ENCODE measurements at places on chromosomes 11 and 22.
A peak's percentile ranks its signal among the peaks of the same experiment; 100 is the strongest.

GRCh38 chr11:44564670-44565210 is 723 bp upstream of the CD82 start:
- peak; percentile 64 for DNase-seq

DNA sequence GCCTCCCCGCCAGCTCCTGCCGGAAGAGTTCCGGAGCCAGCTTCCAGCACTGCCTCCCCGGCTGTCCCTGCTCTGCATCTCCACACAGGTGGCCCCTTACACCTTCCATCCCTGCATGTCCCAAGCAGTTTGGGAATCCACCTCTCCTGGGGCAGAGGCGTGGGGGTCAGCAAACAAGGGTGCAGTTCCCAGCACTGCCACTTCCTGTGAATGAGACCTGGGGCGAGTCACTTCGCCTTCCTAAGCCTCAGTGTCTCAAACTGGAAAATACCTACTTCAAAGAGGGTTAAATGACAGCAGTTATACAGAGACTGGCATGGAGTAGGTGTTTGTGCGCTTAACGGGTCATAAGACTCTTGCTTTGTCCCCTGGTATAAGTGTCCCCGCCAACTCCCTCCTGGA is 5.2 kb downstream of the CYTH4 start:
- DNase-seq = no peak

DNA sequence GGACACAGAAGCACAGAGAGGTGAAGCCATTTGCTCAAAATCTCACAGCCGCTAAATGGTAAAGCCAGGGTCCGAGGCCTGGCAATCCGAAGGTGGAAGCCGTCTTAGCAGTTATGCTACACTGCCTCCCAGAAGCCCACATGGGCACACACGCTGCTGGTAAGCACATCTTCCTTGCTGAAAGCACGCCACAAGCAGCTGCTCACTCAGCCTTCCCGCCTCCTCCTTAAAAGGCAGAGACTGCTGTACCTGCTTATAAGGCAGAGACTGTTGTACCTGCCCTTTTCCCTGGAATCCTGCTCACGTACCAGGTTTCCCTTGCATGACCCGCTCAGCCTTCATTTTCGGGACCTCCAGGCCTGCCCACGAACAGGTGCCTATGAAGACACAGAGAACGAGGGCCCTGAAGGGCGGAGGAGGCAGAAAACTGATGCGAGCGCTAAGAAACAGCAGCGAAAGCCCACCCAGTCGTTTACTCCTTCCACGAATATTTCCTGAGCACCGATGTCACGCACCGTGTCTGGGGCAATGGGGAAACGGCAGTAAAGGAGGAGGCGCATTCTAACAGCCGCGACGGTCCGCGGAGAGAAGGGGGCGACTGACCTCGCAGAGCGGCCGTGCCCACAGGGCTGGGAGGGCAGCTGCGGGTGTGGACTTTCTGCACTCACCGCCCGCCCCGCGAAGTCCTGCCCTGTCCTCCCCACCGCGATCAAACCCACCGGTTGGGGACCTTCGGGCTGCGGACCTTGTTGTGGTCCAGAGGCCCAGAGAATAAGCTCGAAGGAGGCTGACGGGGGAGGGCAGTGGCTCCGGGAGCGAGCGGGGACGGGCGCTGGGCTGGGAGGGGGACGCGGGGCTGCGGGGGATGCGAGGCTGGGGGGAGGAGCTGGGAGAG is 13.0 kb downstream of the SPATA19 start:
- no peak for DNase-seq

DNA sequence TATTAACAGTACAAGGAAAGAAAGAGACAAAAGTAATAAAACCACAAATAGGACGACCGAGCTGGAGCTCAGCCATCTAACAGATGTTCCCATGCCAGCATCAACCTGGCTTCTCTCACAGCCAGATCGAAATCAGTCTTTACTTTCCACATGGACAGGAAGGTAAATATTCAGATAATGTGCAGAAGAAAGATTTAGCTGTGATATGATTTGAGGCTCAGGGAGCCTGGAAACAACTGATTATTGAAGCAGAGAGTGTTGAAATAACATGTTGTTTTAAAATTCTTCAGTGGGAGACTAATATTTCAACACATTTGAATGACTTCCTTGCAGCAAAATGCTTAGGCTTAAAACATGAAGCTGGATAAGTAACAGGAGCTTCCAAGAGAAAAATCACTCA is 546.8 kb downstream of the ETS1 start:
- no peak for DNase-seq

- DNase-seq = no peak
Measured at GRCh38 chr22:19896665-19897355, 42.1 kb upstream of the GNB1L start.

DNA sequence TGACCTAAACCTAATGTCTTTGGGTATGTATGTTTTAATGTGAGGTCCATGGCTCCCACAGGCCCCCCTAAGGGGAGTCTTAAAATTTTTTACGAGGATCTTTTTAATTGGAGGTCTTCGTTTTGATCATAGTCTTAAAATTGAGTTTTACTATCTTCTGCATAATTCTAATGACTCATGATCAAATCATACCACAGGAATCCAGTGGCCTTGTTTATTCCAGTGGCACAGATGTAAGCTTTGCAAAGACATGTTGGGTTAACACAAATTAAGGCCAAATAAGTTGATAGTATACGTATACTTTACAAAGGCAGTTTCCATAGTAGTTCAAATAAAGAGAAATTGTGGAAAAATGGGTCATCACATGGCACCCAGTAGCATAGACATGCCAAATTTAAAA is 33.9 kb upstream of the FJX1 start:
- DNase-seq = no peak

GRCh38 chr11:131470216-131470925 is 100.0 kb downstream of the NTM start:
- no peak for DNase-seq

DNA sequence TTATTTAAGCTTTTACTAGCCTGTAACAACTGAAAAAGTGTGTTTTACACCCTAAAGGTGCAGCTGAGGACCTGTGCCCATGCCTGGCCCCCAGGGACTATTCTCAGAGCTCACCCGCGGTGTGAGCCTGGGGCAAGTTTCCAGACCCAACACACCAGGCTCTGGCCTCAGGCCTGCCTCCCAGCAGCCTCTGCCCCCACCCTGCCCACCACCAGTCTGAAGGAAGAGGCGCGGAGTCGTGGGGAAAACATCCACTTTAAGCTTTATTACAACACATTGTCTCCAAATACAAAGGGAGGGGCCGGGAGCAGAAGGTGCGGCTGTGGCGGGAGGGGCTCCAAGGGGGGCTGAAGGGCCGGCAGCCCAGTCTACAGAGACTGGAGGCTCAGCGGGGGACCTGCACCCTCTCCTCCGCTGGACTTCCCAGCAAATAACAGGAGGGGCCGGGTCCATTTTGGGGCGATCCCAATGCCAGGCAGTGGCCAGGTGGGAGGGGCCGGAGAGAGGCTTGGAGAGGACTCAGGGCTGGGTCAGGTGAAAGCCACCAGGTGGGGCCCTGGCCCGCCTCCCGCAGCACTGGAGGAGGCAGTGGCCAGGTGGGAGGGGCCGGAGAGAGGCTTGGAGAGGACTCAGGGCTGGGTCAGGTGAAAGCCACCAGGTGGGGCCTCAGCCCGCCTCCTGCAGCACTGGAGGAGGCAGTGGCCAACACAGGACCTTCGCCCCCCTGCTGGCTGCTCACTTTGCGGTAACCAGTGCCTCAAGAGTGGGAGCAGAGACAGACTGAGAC is 18.1 kb downstream of the DUSP8 start:
- no peak for DNase-seq

DNA sequence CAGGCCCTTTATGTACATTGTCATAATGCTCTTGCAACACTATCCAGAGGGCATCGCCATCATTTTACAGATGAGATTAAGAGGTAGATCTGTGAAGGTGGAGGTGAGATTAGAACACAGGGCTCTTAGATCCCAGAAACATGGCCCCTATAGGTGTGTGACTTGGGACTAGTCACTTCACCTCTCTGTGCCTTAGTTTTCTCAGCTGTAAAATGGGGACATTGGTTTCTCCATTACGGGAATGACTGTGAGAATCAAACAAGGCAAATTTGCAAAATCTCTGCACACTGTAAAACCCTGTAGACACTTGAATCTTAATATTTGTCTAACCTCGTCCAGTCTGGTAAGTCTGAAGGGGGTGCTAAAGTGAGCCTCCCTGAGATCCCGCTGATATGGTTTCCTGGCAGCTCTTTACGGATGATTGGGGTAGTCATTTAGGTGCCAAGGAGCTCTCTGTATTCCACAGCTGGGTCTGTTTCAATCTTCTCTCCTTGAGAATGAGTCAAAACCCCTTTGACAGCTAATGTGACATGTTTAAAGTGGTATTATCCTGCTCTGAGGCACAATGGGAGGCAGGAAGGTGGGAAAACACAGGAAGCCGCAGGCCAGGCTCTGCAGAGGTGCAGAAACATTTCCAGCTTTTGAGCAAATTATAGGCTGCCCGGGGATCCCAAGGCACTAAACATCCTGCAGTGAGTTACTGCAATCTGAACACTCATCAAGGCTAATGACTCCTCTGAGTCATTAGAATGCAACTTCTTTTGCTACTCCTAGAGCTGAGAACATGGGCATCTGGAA is 140.8 kb downstream of the CCDC81 start:
- peak; percentile 61 for DNase-seq

- DNase-seq = peak; percentile 24
Measured at GRCh38 chr11:2208691-2209369, 37.2 kb upstream of the TH start.

GRCh38 chr11:34354782-34355181 is 3.0 kb downstream of the ABTB2 start:
- DNase-seq = no peak

DNA sequence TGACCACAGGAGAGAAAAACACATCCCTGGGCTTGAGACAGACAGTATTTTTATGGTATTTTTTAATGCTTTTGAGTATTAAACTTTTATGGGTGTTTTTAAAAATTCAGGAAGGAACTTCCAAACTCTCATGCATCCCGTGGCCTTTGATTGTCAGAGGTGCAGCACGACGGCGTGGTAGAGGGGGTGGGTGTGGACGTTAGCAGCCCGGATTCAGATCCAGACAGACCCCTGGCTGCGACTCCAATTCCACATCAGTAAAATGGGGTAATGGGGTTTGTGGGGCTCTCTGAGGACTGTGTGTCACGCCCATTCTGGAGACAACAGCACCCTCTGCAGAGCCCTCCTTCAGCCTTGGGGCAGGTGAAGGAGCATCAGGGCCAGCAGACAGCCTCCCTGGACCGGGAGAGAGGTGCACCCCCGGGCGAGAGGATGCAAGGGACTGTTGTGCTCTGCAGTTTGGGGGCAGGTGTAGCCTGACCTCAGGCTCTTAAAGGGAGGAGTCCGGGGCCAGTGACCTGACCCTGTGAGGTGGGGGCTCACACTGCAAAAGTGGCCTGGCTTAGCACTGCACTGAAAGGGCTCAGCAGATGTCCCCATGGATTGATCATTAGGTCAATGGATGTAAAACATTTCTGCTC is 1024.3 kb downstream of the TBC1D22A start:
- no peak for DNase-seq

- no peak for DNase-seq
Measured at GRCh38 chr11:60934124-60934789, 10.0 kb downstream of the TMEM132A start.

- no peak for DNase-seq
Measured at GRCh38 chr11:3605771-3606203, 36.0 kb downstream of the ART5 start.

DNA sequence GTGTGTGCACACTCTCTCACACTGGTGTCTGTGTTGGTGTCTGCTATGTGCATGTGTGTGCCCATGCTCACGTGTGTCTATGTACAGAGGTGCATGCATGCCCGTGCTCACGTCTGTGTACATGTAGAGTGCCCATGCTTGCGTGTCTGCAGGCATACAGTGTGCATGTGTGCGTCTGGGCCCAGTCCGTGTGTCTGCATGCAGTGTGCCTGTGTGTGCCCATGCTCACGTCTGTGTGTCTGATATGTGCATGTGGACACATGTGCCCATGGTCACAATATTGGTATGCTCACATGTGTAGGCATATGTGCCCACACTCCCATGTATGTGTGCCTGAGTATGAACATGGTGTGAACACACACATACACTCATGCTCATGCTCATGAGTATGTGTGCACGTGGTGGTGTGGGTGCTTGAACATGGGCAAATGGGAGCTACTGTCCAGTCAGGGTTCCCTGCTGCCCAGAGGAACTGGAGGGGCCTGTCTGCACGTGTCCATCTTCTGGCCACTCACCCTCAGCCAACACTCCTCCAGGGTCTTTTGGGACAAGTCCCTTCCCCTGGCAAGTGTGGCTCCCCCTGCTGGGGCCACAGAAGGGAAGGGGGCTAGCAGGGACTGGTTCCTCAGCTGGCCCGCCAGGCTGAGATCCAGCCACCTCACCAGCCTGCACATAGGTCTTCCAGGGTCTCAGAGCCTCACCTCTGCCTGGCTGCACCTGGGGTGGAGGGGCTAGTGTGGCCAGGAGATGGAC is 7.3 kb upstream of the TBX1 start:
- DNase-seq = no peak

GRCh38 chr11:35614939-35615569 is 3.2 kb upstream of the FJX1 start:
- DNase-seq = peak; percentile 39

- DNase-seq = no peak
Measured at GRCh38 chr11:103633068-103633788, 403.2 kb upstream of the DDI1 start.

- DNase-seq = no peak
Measured at GRCh38 chr11:111335549-111335948, 37.2 kb downstream of the POU2AF3 start.

- no peak for DNase-seq
Measured at GRCh38 chr11:47791774-47792430, 24.8 kb upstream of the FNBP4 start.

GRCh38 chr11:38791346-38791961 is 2193.4 kb upstream of the RAG2 start:
- DNase-seq = peak; percentile 80

DNA sequence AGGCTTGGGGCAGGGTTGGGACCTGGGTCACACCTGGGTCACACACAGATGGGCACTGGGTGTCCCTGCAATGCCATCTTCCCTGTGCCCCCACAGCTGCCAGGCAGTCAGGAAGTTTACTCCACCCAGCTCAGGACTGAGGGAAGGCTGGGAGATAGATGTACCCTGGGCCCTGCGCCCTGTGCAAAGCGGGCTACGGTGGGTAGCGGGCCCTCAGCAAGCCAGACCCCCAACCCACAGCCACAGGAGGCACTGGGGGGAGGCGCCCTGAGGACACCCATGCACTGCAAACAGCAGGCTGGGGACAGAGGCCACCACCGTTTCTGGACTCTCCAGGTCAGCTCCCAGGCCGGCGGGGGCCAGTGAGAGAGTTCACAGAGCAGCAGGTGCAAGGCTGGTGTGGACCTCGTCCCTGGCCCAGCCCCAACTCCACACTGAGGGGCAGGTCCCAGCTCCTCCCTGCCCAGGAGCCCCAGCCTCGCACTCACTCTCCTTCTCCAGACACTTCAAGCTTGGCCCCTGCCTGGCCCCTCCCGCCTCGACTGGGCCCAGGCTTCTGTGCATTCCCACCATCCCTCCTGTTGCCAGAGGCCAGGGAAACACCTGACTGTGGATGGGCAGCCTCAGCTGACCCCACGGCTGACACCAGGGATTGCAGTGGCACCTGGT is 4.9 kb downstream of the DUSP8 start:
- no peak for DNase-seq

GRCh38 chr11:18005376-18006129 is 7.3 kb downstream of the SERGEF start:
- no peak for DNase-seq

Data from NCI-H2081 (cell line).